Activated CD4-positive, alpha-beta T cell treated with anti-CD3 and anti-CD28 coated beads for 24 hours (primary cell): ENCODE measurements at places on chromosomes 6 and 20.

- no peak for DNase-seq
Measured at GRCh38 chr6:41813956-41814355, 26.5 kb downstream of the TOMM6 start.

DNA sequence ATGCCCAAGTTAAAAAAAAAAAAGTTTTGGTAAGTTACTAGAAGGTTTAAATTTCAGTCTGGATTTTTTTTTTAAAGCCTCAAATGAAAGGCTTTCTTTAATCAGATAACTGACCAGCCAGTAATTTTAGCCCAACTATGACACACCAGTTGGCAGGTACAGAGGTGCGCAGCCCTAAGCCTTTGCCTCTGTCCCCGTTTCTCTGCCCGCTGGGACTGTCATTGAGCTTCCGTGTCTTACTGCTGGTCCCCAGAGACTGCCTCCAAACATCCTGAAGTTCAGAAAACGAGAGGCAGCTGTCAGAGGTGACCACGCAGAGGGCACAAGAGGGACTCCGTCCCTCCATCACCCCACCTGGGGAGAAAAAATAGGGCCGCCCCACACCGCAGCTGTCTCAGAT, 118.2 kb downstream of the RPS12 start:
- DNase-seq, result no peak

- DNase-seq, result no peak
Measured at GRCh38 chr6:41413250-41413649, 77.8 kb downstream of the NCR2 start.

GRCh38 chr20:9422321-9423057, 91.9 kb upstream of the LAMP5 start:
- DNase-seq, result no peak

GRCh38 chr6:90650041-90650940, 63.4 kb upstream of the MAP3K7 start:
- DNase-seq, result no peak

DNA sequence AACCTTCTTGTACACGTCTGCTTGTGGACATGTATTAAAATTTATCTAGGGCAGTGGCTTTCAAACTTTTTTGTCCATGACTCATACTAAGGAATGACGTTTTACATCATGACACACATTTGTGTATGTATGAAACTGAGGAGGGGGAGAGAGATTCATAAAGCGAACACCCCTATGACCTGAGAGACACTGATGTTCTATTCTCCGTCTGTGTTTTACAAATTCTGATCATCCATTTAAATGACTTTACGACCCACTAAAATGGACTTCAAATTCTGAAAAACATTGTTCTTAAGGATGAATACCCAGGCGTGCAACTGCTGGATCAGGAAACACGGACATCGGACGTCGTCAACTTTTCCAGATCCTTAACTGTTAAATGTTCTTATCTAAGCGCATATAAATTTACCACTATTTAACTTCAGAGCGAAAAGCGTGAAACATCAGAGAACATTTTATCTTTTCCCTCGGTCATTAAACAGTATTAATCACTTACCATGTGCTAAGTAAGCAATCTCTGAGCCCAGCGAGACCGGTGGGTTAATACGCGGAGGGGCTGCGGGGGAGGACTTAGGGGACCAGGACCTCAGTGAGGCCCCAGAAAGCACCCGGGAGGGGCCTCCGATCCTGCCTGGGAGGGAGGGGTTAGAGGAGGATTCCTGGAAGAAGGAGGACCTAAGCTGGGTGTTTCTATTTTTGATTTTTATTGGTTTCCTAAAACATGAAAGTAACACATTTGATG, 1.2 kb downstream of the PLAGL1 start:
- DNase-seq, result no peak

DNA sequence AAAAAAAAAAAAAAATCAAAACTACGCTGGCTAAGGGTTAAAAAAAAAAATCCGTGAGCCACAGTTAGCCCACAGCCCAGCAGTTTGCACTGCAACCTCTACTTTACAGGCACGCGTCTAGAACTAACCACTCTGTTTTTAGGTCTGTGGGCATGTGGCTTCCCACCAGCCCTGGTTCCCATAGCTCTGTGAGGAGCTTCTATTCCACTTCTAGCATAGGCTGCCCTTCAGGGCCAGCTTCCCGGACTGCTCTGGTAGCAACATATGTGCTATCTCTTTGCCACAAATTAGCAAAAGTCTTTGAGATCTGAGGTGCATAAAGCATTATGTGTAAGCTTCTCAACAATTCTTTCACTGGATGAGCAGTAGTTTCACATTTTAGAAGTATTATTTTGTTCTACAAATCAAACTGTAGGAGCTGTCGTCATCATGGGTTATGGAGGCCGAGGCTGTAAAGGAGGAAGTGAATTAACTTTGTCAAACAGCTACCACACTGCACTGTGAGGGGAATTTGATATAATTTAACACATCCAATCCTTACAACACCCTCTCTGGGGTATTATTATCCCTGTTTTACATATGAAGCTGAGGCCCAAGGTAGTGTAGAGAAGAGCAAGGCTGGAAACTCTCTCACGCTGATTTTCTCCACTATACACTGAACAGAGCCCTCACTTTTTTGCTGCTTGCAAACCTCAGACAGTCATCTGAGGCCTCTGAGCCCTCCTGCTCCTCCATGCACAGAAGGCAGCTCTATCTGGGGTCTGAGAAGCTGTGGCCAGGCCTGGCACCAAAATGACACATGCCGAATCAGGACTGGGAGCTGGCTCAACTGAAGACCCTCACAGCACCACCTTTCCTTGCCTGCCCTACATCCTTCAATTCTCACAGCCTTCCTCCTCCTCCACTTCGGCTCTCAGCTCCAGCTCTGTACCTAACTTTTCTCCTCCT, 35.4 kb downstream of the MAN1A1 start:
- no peak for DNase-seq

DNA sequence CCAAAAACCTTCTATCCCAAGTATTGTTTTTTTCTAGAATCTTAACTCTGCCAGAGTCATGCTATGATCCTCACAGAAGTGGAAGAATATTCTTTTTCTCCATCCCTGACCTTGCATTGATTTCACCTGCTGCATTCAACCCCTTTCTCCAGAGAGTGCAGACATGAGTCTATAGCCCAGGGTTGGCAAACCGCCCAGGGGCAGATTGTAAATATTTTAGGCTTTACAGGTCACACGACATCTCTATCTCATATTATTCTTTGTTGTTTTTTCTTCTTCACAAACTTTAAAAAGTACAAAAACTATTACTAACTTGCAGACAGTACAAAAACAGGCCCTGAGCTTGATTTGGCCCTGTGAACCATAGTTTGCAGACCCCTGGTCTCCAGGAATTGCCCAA, 112.1 kb upstream of the ASF1A start:
- no peak for DNase-seq
